Bone marrow (tissue), 2 donors: ENCODE measurements at places on chromosomes 3 and 15.

GRCh38 chr3:151197981-151198767, 4.8 kb downstream of the GPR171 start:
- no peak for DNase-seq

DNA sequence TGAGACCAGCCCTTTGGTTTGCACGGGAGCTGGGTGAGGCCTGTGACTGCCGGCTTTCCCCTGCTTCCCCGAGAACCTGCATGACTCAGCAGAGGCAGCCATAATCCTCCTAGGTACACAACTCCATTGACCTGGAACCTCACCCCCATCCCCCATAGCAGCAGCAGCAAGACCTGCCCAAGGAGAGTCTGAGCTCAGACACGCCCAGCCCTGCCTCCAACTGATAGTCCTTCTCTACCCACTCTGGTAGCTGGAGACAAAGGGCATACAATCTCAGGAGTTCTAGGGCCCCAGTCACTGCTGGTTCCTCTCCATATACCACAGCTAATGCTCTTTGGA, 141.0 kb upstream of the ARHGEF26 start:
- DNase-seq = no peak

- DNase-seq = no peak
These were observed 825.7 kb downstream of the SQOR start for GRCh38 chr15:46460431-46461094.

- no peak for DNase-seq
These were observed 217.8 kb upstream of the EOMES start for GRCh38 chr3:27939940-27940339.

DNA sequence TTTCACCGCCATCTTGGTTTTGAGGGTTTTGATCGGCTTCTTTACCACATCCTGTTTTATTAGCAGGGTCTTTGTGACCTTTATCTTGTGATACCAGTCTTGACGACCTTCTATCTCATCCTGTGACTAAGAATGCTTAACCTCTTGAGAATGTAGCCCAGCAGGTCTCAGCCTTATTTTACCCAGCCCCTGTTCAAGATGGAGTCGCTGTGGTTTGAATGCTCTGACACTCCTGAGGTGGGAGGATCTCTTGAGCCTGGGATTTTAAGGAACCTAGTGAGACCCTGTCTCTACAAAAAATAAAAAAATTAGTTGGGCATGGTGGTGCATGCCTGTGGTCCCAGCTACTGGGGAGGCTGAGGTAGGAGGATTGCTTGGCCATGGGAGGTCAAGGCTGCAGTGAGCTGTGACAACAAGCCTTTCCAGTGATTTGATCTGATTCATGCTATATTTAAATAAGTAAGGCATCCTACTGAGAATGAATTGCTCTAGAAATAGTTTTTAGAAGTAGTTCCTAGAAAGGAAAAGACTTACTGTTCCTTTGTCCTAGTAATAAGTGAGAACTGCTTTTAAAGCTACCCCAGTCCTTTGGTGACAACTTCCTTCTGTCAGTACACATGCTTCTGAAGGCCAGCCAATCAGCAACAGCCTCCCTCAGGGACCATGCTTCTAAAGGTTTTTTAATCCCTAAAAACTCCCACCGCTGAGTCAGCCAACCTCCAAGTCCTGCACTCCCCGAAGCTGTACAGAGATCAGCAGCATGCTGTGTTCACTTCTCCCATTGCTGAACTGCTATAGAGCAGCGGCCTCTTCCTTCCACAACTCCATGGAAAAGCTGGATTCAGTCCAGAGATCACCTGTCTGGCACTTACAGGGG, 9.1 kb upstream of the CEMIP start:
- DNase-seq = no peak

DNA sequence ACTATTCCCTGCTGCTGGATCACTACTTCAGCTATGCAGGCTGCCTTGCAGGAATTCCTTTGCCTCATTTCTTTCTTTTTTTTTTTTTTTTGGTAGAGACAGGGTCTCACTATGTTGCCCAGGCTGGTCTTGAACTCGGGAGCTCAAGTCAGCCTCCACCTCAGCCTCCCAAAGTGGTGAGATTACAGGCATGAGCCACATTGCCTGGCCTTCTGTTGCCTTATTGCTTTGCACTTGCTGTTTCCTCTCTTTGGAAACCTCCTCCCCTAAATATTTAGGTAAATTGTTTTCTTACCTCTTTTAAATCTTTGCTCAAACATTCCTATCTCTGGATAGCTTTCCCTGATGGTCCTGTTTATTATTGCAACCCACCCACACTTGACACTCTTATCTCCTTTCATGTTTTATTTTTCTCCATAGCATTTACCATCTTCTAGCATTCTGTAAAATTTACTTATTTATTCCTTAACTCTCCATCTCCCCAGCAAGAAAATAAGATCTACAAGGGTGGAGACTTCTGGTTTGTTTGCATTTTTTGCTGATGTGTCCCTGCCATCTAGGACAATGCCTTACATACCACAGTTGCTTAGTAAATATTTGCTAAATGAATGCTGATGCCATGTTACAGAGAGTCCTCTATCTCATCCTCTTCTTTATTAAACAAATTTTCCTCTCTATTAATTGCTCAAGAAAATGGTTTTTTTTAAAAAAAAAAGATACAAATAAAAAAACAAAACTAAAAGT, 134.8 kb downstream of the P2RY1 start:
- DNase-seq = no peak

DNA sequence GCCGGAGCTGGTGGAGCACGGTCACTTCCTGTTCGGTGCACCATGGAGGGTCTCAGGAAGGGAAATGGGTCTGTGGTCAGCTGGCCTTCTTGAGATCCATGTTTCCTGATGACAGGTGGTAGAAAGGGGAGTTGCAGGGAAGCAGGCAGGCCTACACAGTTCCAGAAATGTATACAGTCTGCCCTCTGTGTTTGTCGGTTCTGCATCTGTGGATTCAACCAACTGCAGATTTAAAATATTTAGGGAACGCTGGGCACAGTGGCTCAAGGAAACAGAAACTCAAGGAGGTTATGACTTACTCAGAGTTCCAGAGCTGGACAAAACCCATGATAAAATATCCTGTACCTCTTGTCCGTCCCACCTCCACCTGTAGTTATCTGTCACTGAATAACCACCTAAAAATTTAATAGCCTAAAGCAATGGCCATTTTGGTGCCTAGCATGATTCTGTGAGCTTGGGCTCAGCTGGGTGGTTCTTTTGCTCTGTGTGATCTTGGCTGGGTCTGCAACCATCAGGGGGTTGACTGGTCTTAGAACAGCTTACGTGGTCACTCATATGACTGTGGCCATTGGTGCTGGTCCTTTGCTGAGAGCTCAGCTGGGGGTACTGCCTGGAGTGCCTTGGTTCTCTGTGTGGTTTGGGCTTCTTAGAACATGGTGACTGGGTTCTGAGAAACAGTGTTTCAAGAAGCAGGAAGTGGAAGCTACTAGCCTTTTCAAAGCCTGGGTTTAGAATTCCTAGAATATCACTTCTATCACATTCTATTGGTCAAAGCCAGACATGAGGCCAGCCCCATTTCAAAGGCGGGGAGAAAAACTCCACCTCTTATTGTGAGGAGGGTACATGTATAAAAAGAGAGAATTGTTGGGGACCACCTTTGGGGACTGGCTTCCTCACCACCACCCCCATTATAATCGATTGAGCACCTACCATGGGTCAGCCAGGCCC, 239.7 kb upstream of the BHLHE40 start:
- no peak for DNase-seq

DNA sequence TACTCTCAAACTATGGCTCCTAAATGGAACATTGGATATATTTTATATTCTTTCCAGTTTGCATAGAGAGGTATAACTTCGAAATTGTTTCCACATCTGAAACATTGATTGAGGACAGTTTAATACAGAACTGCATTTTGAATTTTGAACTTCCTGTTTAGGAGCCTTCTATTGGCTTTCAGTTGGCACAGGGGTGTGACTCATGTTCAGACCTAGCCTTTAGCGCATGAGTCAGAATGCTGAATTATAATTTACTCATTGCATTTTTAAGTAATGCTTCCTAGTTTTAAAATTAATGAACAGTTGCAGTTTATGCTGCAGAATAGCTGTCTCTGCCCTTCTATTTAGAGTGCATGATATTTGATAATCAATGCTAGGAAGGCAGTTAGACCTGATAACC, 751.7 kb downstream of the CADM2 start:
- no peak for DNase-seq

GRCh38 chr3:123656691-123657090, 71.8 kb upstream of the HACD2 start:
- DNase-seq = no peak

DNA sequence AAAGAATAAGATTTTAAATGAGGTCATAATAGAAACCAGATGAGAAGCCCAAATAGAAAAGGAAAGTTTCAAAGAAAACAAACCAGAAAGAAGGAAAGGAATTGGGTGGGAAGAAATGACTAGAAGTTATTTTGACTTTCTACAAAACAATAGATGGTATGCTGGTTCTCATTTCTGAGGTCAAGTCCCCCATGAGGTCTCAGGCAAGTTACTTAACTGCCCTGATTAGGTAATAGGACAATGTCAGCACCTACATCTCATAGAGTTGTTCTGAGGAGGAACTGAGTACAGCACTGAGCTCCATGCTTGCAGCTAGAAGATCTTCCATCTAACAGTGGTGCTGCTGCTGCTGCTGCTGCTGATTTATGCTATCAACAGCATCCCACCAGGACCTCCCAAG, 185.9 kb downstream of the ERC2 start:
- DNase-seq = no peak

- no peak for DNase-seq
These were observed 31.5 kb upstream of the MLF1 start for GRCh38 chr3:158539414-158540014.

DNA sequence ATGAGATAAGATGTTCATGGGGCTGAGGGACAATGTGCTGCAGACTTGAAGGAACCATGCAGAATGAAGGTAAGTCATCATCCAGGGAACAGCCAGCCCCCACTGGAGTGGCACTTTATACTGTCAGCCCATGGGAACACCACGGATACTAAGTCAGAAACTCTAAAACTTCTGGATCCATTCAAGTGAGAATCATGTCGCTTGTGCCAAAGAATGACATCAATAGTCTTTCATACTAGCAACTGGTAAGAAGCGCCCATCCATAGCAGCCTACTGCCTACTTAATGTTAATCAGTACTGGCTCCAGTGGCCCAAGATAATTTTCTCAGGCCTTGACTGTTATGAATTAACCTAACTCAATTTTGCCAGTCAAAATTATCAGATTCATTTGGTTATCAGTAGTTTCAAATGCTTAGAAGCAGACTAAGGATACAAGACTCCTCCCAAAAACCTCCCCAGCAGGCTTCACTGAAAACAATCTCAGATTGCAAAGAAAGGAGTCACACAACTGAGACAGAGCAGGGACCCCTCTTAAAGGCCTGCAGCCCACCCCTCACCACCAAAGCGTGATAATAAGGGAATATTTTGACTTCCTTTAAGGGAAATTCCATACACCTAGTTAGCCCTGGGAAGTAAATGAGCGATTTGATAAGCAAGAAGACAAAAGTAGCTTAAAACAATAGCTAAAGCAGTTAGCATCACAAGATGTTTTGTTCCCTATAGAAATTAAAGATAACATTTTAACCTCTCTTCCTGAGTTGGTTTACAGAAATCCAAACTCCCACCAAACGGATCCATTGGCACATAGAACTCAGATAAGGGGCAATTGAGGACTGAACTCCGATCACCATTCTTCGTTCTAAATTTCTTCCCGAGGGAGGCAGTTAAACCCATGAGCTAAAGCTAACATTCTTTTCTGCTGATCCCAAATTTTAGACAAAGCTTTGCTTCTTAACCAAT, 98.8 kb downstream of the TGFBR2 start:
- no peak for DNase-seq

GRCh38 chr15:27254055-27254454, 283.1 kb downstream of the GABRG3 start:
- DNase-seq = no peak

- DNase-seq = no peak
These were observed 36.1 kb upstream of the SLC41A3 start for GRCh38 chr3:126119976-126120375.

- no peak for DNase-seq
These were observed 65.8 kb downstream of the PEAK1 start for GRCh38 chr15:77354063-77354462.

GRCh38 chr15:38231436-38231835, 21.2 kb upstream of the SPRED1 start:
- DNase-seq = no peak

DNA sequence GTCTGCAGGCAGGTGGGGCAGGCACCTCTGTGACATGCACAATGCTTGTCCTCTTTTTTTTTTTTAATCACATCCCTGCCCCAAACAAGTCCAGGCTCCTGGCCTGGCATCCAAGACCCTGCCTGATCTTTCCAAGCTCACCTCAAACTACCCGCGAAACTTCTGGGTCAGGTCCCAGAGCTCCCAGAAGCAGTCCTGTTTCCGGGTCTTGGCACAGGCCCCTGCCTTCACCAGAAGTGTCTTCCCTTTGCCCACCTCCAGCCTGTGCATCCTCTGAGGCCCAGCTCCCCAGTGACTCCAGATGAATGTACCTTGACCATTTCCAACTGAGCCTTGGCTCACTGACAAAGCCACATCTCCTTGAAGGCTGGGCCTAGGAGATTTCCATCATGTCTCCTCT, 23.0 kb downstream of the PLA2G4E start:
- DNase-seq = no peak

DNA sequence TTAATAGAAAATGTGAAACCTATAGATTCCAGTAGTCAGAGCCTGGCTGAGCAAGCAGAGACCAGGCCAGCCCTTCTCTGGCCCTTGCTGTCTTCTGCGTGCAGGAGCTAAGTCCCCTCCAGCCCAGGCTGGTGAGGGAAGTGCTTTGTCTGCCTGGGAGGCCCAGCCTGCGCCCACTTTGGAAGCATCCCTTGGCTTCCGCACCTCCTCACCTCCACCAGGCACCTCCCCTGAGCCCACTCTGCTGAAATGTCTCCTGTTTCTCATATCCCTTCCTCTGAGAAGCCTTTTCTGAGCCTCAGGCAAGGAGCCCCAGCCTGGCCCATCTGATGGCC, 45.3 kb downstream of the ALDH1L1 start:
- no peak for DNase-seq

- no peak for DNase-seq
These were observed 41.8 kb downstream of the HGD start for GRCh38 chr3:120640231-120640630.

GRCh38 chr15:92083190-92083589, 229.7 kb downstream of the SLCO3A1 start:
- DNase-seq = no peak
